ENCODE measurements at places on chromosomes 16 and 17.

GRCh38 chr17:40352237-40352778 lies 12.2 kb downstream of the GJD3 start:
- DNase-seq = no peak

DNA sequence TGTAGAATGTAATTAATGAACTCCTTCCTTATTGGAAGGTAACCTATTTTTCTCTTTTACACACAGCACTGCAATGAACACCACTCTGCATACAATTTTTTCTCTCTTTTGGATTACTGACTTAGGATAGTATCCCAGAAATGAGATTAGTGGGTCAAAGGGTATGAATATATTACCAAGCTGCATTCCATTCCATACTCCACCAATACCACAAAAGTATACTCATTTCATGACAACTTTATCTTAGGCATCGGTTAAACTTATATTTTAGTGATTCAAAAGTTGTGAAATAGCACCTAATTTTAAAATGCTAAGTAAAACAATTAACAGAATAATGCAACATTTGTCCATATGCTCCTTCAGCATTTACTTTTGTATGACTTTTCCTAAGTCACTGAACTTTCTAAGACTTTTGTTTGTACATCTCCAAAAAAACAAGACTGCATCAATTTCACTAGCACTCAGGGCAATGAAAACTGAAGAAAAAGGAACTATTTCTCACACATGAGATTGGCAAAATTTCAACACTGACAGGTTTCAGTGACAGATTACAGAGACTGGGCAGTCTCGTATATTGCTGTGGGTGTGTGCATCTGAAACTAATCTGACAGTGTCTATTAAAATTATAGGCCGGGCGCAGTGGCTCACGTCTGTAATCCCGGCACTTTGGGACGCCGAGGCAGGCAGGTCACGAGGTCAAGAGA lies 32.1 kb downstream of the HELZ start:
- no peak for DNase-seq

DNA sequence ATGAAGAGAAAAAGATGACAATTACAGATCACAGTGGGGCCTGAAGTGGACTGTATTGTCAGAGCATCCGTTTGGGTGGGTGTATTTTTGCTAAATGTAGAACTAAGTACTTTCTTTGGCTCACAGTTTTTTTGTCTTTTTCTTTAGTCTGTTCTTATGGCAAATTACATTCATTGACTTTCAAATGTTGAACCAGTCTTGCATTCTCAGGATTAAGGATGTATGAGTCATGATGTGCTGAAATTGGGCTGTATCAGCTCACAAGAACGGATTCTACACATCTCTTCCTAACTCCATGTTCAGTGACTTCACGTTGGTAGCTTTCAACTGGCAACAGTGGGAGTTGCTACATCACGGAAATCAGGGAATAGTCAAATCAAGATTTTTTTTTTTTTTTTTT lies 66.5 kb downstream of the TEX2 start:
- no peak for DNase-seq

GRCh38 chr17:50205963-50206505 lies 4.6 kb upstream of the COL1A1 start:
- no peak for DNase-seq

DNA sequence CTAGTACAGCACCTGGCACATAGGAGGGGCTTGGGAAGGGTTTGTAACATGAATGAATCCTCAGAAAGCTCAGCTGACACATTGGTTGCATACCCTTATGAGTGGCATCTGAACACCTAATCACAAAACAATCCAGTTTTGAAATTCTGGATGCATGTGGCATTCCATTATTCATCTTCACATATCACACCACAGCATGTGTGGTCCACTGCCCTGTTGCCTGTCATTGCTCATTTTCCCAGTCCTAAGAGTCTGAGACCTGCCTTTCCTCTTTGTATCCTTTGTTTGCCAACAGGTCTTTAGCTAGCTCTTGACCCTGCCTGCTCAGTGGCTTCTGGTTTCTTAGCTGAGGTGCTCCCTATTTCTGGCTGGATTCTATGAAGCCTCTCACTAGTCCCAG lies 170.8 kb upstream of the ASIC2 start:
- no peak for DNase-seq

DNA sequence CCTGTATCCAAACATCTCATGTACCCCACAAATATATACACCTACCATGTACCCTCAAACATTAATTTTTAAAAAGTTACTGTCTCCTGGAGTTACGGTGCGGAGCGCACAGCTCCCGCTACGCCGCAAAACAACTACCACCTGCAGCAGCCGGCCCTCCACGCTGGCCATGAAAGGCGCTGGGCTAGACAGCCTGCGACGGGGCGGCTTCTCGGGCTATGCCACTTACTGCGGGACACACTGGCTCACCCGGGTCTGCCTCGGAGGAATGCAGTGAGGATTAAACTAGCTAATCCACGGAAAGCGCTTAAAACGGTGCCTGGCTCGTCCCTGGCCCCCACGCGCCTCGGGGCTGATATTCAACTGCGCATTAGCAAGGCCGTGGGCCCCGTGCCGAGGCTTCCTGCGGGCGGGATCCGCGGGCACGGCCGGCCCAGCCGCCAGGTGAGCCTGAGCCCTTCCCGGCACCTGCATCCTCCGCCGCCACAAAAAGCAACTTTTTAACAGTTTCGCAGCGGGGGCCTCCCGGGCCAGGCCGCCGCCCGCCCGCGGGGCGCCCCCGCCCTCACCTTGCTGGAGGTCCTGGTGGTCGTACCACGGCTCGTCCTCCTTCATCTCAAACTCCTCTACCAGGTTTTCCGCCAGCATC lies 633 bp downstream of the CDR2 start:
- DNase-seq = no peak

DNA sequence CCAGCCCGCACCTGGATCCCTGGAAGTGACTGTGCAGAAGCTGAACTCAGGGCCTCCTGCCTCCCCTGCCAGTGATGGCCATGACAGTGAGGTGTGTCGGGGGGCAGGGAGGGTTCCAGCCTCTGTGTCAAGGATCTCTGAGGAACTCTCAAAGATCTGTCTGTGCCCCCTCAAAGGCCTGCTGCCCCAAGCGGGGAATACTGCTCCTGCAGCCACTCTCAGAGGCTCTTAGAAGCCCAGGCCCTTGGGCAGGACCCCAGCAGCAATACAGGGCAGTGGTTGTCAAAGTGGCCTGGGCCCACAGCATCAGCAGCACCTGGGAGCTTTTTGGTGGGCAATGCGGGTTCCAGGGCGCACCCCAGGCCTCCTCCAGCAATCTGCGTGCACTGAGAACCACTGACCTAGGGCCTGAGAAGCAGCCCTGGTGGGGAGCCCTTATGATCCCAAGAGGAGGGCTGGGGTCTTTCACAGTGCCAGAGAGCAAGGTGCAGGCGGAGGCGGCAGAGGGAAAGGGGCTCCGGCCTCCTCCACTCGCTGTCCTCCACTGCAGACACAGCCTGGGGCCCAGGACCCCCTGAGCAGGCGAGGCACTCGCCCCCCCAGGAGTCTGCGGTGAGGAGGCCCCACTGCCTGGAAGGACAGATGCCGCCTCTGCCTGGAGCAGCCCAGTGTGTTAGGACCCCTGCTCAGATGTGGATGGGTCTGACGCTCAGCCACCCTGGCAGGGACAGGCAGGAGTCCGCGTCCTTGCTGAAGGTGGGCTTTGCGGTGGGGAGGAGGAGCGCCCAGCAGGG lies 42.1 kb downstream of the ENGASE start:
- DNase-seq = no peak

GRCh38 chr17:43812396-43813265 lies 20.3 kb downstream of the MPP3 start:
- no peak for DNase-seq

DNA sequence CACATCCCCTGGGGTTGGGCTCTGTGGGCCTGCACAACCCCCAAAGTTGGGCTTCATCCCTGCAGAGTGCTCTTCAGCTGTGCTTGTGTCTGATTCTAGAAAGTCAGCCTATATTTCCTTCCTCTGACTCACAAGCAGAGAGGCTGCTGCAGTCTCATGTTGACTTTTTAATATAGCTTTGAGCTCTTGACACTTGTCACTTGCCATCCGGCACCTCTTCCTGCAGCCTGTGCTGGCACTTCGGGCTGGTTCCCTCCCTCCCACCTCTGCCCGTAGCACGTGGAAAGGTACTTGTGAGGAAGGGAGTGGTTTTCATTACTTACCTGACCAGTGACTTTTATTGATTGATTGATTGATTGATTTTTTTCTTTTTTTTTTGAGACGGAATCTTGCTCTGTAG lies 19.0 kb upstream of the JPT2 start:
- DNase-seq = no peak

- DNase-seq = no peak
Measured at GRCh38 chr17:11031787-11032186, 193.9 kb upstream of the PIRT start.

DNA sequence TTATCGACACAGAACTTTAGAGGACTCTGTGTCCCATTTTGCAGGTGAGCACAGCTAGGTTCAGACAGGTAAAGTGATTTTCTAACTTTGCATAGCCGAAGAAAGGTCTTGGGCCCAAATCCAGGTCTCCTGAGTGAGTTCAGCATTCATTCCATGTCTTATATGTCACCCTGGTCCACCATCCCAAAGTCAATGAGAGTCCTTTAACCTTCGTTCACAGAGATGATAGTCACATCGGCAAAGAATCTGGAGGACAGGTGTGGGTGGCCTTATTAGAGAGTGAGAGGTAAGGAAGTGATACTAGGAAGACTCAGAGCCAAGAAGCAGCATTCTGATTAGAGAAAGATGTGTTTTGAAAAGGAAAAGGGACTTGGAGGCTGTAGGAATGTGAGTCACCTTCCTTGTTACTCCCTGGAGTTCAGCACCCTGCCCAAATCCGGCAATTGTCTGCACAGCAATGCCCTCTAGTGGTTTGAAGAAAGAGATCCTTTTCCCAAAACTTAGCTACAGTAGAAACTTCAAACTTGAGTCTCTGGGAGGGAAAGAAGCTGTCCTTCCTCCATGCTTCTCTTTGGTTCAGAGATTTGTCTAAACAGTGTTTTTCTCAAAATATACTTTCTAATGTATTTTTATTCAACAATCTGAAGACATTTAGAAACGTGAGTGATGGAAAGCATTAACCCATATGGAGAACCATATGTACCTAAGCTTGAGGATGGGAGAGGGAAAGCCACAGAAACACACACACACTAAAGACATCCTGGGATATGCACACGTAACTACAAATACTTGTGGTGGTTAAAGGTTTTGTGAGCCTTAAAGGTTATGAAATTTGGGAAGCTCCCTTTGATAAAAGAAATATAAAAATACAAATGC lies 96.4 kb upstream of the SHISA6 start:
- no peak for DNase-seq

GRCh38 chr16:79263425-79263824 lies 337.1 kb downstream of the MAF start:
- DNase-seq = no peak

DNA sequence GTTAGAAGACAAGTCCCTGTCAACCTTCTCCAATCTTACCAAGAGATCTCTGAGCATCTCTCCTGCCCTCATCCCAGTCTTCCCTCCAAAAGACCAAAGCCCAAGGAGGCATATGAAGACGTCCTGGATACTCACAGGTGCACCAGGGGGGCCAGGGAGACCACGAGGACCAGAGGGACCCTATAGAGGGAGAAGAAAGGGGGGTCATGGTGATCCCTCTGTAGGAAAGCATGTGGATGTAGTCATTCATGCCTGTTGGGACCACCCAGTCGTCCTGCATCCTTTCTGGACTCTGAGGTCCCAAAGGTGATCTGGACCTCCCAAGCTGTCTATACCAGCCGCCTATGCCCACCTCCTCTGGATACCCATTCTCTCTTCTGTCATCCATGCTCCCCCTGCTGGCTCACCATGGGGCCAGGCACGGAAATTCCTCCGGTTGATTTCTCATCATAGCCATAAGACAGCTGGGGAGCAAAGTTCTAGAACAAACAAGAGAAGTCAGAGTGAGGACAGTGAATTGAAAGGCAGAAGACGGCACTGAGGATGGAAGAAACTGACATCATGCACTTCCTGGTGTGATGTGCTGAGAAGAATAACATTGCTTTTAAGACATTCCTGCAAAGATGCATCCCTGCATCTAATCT lies 3.3 kb downstream of the COL1A1 start:
- DNase-seq = no peak

GRCh38 chr17:9776911-9777310 lies 14.5 kb downstream of the DHRS7C start:
- DNase-seq = no peak

- DNase-seq = no peak
Measured at GRCh38 chr17:18315562-18315922, 449 bp downstream of the SMCR8 start.

- DNase-seq = peak; percentile 33
Measured at GRCh38 chr16:2090777-2091546, 43.2 kb downstream of the TSC2 start.

GRCh38 chr16:14415291-14415690 lies 214.8 kb downstream of the PARN start:
- DNase-seq = no peak

DNA sequence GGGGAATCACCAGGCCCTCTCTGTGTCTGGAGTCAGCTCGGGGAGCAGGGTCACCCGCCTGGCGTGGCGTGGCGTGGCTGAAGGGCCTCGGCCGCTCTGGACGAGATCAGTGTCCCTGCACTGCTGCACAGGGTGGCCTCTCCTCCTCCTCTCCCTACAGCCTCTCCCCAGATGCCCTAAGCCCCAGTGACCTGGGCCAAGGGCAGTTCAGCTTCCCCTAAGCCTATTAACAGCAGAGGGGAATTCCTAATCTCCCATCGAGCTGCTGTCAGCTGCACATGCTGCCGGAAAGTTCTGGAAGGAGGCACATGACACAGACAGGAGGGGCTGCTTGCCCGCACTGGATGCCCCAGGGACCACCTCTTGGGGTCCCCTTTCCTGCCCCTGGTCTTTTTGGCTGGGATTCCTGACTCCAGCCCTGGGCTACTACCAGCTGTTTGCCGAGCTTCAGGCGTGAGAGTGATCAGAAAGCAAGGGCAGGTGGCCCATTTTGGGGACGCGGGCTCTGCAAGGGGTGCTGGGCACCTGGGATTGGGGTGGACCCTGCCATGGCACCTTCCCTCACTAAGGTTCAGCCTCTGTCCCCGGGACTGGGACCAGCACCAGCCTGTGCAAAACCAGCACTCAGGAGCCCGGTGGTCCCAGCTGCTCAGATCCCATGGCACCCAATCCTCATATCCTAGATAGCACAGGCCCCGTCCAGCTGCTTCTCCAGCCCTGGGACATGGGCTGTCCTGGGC lies 794 bp downstream of the PDE6G start:
- DNase-seq = no peak

DNA sequence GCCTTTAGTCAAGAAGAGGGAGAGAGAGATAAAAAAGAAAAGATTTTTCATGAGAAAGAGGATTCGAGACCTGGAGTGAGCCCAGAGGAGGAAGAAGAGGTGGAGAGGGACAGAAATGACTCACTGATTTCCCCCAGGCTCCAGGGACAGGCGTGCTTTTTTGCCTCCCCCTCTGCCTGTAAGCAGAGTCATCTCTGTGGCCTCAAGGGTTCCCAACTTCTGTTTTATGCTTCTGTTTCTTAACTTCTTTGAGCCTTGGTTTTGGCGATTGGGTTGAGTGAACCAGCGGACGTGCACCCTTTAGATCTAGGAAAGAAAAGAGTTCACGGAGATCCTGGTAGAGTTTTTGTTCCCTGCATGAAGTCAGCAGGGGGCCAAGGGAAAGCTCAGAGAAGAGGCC lies 147.9 kb upstream of the NOL11 start:
- no peak for DNase-seq

Measured in urinary bladder (tissue), 4 donors.